Pulmonary artery endothelial cell (primary cell): ENCODE measurements at places on chromosomes 12 and 14. TPM values are rescaled to one million over a fixed set of nuclear protein-coding genes. Genes with fewer than 3 reads are reported as not detected.

GRCh38 chr14:76754586-76754985, 6.7 kb upstream of the VASH1 start:
- no peak for DNase-seq

DNA sequence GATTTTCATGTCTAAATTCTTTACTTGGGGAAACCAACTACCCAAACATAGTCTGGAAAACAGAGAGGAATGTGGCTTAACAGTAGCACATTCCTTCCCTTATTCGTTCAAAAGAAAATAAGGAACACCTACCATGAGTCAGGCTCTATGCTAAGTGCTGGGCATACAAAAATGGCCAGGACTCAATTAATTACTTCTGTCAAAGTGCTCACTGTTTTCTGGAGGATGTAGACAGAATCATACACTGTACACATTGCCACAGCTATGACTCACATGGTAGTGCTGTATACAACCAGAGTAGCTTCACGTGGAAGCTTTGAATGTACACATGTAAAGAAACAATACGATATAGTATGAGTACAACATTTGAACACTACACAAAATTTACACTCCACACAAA, 50.1 kb downstream of the SLC25A21 start:
- DNase-seq, result peak; percentile 41

GRCh38 chr14:60722107-60722356, 2.1 kb downstream of the SIX4 start:
- DNase-seq, result no peak

DNA sequence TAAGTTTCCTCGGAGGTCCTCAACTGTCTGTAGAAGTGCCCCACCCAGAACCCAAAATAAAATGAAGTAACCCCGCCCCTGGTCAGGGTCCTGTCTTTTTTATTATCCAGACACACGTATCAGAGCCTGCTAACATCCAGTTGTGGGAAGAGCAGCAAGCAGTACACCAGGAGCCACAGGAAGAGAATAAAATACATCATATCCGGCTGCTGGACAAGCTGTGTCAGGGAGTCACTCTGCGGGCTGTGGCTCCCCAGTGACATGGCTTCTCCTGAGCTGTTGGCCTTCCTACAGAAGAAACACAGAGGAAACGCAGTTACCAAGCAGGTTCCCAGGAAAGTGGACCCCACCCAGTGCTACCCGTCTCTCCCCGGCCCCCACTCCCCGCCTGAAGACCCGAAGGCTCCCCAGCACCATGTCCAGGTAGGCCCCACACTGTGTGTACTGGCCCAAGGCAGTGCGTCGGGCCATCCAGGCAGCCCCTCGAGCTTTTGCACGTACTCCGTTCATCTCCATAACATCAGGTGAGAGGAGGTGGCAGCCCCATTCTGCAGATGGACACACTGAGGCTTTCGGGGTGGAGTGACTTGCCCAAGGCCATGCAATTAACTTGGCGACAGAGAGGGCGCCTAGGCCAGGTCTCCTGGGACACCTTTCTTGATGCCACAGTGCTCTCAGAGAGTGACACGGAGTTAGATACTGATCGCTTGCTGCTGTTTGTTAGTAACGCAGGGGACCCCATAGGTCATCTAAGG, 34.3 kb upstream of the DICER1 start:
- no peak for DNase-seq

TAS2R7 gene
- total RNA-seq, result not detected in 2 replicates

CLEC2B gene
- 11.9 and 39.8 TPM in 2 replicates for total RNA-seq

COX8C gene
- not detected in 2 replicates for total RNA-seq
